ENCODE measurements at places on chromosomes 4 and X.

DNA sequence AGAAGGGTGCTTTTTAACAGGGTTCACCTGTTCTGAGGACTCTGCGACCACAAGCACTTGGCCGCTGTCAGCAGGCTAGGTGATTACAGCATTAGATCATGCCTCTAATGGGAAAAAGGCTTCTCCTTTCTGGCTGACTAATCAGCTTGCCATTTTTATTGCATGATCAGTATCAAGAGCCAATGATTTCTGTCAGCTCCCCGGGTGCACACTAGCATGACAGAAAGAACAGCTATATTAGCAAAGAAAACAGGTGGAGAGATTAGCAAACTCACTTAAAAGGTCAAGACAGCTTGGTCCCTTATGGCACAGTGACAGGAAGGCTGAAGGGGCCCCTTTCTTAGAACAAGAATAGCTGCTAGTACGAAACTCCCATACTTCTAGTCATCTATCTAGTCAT is 170.0 kb downstream of the SMIM20 start:
- no peak for DNase-seq

GRCh38 chrX:340121-340520 is 21.5 kb upstream of the GTPBP6 start:
- DNase-seq: no peak

DNA sequence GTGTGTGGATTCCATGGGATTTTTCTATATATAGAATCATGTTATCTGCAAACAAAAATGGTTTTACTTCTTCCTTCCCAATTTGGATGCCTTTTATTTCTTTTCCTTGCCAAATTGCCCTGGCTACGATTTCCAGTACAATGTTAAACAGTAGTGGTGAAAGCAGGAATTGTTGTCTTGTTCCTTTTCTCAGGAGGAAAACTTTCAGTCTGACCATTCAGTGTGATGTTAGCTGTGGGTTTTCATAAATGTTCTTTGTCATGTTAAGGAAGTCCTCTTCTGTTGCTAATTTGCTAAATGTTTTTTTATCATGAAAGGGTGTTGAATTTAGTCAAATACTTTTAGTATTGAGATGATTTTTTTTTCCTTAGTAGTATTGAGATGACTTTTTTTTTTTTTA is 10.9 kb downstream of the SAP30 start:
- no peak for DNase-seq

DNA sequence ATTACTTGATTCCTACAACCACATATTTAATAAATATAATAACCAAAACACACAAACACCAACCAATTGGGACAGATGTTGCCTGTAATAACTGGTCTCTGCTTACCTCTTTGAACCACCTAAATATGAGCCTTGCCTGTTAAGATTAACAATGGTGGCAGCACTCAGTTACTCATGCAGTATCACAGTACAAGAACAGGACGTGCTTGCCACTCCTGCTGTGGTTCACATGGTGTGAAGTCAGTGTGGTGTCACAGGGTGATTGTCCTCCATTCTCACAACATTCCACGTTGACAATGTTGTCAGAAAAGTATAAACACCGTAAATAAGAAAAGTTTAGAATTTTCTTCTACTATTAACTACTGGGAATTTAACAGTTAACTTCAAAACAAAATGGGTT is 365.0 kb downstream of the PPP3CA start:
- DNase-seq: no peak

DNA sequence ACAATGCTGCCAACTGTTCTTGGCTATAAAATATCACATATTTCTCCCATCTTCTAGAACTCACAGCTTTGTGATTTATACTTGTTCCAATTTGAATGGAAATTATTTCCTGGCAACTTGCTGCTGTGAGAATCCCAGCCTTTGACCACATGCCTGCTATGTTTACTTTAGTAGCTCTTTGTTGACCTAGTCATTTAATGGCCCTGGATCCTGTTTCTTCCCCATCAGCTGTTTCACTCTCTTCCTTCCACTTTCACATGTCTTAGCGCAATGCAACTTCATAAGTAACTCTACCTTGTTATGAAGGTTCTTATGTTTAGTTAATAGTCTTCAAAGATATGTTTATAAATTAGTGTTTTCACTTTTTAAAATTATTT is 1973.6 kb upstream of the AGA start:
- no peak for DNase-seq

DNA sequence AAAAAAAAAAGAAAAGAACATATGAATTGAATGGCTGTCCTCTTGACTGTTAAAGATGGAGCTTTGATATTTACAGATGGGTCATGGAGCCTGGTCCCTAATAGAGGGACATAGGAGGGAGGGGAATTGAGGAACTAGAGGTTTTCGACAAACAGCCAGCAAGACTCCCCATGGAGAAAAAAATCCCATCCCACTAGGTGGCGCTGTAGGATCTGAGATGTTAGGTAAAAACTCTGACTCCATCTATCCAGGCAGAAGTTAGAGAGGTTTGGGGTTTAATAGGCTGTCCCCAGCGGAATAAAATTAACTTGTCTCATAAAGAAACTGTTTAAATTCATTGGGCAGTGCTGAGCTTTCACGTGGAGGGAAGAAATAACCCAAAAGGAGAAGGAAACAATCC is 45.9 kb downstream of the HMGB2 start:
- DNase-seq: peak; percentile 39

DNA sequence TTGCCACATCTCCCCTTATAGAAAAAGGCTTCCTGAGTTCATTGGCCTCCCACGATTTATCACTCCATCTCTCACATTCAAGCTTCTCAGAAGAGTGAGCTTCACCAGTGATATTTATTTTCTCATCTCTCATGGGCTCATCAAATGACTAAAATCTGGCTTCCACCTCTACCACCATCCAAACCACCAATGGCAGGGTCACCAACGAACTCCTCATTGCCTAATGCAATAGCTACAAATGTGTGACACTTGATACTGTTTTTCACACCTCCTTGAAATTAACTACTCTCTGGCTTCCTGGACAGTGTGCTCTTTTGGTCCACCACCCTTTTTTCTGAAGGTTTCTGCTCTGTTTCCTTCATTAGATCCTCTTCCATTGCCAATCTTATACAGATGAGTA is 129.0 kb downstream of the SH2D1A start:
- no peak for DNase-seq

DNA sequence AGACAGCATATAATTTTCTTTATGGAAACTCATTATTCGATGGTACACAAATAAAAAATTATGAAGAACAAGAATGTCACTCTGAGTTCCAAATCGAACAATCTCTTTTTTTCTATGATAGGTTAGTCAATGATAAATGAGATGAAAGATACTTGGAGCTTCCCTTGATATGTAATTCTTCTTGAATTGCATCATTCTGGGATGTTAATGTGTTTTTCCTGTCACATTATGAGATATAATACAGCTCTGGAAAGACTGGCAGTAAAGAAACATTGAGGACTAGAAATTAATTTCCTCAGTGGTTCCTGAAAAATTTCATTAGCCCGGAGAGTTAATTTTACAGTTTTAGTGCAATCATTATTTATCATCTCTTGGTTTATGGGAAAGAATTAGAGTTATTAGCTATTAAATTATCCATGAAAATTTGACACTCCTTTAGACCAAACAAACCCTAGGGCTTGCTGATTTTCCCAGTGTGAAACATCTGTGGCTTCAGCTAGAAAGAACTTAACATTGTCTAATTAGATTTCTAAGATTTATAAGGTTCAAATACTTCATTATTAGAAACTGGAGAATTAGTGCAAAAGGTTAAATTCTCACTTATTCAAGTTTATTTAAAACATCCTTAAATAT is 1546.6 kb upstream of the TENM3 start:
- DNase-seq: no peak

- no peak for DNase-seq
Measured at GRCh38 chr4:155907556-155907955, 4.1 kb downstream of the TDO2 start.

DNA sequence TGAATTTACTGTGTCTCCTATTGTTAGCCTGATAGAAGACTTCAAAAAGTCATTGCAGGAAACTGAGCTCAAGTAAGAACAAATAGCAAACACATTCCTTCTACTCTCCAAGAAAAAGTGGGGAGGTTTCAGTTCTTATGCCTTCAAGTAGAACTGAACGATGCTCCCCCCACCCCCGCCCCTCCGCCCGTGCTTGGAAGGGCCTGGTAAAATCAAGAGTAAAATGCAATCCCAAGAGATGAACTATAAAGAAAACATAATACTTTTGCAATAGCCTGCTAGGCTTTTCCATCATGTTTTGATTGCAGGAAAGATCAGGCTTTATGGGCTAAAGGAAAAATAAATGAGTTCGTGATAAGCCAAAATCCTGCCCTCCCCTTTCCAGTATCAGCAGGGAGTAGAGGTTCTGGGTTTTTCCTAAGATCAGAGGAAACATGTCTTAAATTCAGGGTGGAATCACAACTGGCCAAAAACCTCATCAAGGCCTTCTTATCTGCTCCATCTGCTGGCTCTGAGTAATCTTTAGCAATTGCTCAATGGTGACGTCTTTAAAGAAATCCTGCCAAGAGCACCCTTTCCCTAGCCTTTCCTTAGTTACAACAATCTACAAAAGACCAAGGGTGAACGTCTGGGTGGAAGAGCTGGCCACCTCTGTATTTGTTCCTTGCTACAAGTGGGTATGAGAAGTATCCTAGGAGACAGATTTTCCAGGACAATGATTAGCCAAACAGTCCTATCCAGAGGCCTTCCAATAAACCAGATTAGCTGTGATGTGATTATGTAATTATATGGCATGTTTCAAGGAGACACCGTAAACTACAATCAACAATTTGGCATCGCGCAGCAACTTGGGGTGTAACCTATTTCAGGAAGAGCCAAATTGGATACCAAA is 66.3 kb upstream of the FAM9C start:
- DNase-seq: no peak

DNA sequence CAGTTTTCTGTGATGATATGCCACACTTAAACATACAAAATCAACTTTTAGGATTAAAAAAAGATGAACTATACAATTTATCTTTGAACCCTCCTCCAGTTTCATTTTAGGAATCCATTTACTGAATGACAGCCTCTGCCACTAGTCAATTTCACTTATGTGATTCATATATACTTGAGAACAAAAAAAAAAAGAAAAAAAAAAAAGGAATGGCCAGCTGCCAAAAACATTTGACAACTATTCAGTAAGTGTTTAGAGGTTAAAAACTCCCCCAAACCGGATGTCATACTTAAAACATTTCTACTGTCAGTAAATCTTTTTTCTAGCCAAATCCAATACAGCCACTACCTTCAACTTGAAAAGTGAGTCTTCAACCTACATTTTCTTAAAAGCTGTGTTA is 266.7 kb upstream of the MAGEB2 start:
- DNase-seq: no peak

DNA sequence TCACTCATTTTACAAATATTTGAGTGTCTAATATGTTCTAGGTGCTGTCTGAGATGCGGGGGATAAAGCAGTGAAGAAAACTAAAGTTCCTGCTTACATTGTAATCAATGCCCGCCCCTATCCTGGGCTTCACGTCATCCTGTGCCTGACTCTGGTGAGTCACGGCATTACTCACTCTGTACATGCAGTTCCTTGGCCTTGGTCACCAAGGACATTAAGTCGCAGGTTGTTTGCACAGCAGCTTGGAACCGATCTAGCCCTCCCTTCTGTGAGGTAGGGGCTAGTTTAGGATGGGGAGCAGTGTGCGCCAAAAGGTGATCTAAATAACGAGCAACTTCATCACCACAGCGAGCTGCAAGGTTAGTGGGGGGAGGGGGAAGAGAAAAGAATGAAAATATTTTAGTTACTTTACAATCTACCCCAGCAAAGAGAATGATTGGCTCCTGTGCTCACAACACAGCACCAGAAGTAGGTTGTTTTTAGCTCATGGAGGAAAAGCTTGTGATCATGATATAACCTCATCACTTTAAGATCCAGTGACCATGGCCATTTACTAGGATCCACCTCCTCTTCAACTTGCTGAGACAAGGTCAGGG is 48.0 kb upstream of the HDAC8 start:
- peak; percentile 15 for DNase-seq

DNA sequence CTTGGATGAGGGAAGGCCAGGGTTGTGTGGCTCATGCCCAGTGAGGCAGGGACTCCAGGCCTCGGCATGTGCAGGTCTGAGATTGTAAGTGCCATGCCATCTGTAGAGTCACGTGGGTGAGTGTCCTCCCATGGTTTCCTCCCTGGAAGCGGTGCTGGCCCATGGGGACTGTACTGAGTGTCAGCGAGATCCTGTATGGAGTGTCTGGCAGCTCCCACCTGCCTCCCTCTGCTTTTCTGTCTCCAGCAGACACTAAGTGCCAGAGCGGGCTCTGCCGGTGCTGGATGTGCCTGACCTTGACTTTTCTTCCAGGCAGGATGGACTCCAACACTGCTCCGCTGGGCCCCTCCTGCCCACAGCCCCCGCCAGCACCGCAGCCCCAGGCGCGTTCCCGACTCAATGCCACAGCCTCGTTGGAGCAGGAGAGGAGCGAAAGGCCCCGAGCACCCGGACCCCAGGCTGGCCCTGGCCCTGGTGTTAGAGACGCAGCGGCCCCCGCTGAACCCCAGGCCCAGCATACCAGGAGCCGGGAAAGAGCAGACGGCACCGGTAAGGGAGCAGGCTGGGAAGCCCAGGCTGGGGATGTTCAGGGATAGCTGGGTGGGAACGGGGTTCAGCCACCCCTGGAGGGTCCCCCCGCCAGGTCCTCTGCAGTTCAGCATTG is 7.6 kb downstream of the WFS1 start:
- no peak for DNase-seq

- DNase-seq: no peak
Measured at GRCh38 chr4:75566911-75567310, 11.0 kb downstream of the ODAPH start.

DNA sequence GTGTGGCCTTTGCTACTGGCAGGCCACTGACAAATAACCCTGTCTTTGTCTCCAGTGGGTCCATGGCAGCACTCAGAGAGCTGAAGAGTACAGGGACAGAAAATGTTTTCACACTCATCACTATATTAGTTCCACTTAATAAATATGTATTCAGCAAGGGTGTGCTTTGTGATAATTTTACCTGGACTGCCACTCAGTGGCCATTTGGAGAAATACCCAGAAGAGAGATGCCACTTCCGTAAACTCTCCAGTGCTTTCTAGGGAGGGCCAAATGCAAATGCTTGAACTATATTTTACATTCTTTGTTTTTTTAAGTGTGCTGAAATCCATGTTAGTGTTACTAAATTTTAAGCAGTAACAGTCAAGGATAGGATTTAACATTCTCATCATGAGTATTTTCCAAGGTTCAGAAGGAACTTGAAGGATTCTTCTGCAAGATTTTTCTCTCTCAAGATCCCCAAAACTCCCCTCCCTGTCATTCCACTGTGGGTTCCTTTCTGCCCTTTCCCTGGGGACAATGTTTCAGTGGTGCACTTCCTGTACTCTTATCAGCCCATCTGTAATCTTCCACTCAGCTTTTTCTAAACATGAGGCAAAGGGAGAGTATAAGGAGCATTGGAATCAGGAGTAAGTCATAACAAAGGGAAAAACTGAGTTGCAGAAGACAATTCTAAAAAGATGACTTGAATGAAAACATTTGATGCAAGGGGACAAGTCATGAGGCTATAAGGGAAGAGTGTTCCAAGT is 46.0 kb downstream of the TFDP3 start:
- DNase-seq: no peak

GRCh38 chrX:154818916-154819770 is 13.9 kb upstream of the MPP1 start:
- no peak for DNase-seq

GRCh38 chr4:5941601-5942000 is 48.7 kb upstream of the CRMP1 start:
- no peak for DNase-seq

- no peak for DNase-seq
Measured at GRCh38 chrX:150525061-150525919, 43.1 kb upstream of the MTM1 start.
